Activated naive CD4-positive, alpha-beta T cell treated with anti-CD3 and anti-CD28 coated beads for 36 hours (primary cell): ENCODE measurements at places on chromosomes 7 and 10. TPM values are rescaled to one million over a fixed set of nuclear protein-coding genes. Genes with fewer than 3 reads are reported as not detected.

RNLS gene
- 4.0 TPM for total RNA-seq

PAPSS2 gene
- 0.38 TPM for total RNA-seq

PSAP gene
- total RNA-seq = 133 TPM

TRIM74 gene
- 0.86 TPM for total RNA-seq

PDE1C gene
- not detected for total RNA-seq

LZTS2 gene
- 8.3 TPM for total RNA-seq

RBM20 gene
- total RNA-seq = 0.50 TPM

LEP gene
- not detected for total RNA-seq

CRTAC1 gene
- total RNA-seq = not detected

DPP6 gene
- total RNA-seq = not detected
